ENCODE measurements at places on chromosomes 7 and 10. TPM values are rescaled to one million over a fixed set of nuclear protein-coding genes. Genes with fewer than 3 reads are reported as not detected.

GRCh38 chr7:74164985-74165456 is 9.1 kb upstream of the EIF4H start:
- DNase-seq: no peak

- DNase-seq: peak; percentile 91
Observed at GRCh38 chr10:104339469-104340110, 1.3 kb upstream of the ITPRIP start.

ETV1 gene
- 4.2 TPM for total RNA-seq

SPDYE8 gene
- not detected for total RNA-seq

DNA sequence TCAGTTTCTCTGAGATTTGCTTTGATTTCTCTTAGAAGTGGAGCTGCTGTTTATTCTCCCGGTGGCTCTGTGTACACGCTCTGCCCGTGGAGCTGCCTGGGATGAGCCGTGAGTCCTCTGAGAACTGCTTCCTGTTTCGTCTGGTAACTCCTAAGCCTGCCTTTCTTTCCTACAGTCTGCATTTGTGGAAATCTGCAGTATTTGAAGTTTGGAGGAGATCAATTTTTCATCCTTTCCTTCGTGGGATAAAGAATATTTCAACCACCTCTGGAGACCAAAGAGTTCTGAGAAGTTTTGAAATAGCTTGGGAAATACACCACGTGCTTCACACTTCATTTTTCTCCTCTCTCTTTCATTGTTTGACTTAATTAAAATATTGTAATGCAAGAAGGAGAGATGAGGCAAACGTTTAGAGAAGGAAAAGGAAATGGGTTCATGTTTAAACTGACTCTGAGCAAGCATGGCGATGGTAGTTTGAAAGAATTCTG is 311.9 kb downstream of the LRMDA start:
- DNase-seq: no peak

GRCh38 chr10:61112771-61113170 is 168.8 kb upstream of the RHOBTB1 start:
- no peak for DNase-seq

- no peak for DNase-seq
Observed at GRCh38 chr7:36085096-36085495, 68.0 kb upstream of the EEPD1 start.

CUL2 gene
- 18.7 TPM for total RNA-seq

OSBPL3 gene
- total RNA-seq: 59.2 TPM

- no peak for DNase-seq
Observed at GRCh38 chr7:155509725-155510551, 36.4 kb downstream of the CNPY1 start.

GRCh38 chr7:10644849-10645248 is 328.8 kb upstream of the PHF14 start:
- DNase-seq: no peak

DNA sequence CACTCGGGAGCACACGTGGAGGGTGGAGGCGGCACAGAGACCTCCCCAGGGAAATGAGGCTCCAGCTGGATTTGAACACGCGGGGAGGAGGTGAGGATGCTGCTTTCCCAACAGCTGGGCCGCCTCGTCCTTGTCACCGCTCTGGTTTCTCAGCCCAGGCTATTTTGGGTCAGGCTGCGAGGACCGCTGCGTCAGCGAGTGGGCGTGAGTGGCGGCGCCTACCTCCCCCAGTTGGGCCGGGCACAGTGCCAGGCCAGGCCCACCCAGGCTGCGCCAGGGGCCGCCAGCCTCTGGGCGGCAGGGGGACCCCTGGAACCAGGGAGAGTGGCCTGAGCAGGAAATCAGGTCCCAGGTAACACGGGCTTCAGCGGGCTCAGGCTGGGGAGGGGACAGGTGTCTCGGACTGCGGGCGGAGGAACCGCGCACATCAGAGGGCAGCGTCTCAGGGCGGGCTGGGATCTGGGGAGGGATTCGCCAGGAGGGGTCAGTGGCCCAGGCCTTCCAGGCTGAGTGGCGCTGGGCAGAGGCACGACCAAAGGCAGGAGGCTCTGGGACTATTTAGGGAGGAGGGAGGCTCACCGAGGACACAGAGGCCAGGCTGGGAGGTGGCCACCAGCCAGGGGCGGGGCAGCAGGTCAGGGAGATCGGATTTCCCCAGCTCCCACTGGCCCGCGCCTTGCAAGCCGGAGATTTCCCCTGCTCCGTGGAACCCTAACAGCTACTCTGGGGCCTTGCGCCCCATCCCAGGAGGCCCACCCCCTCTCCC is 125.2 kb upstream of the RET start:
- peak; percentile 62 for DNase-seq

DNA sequence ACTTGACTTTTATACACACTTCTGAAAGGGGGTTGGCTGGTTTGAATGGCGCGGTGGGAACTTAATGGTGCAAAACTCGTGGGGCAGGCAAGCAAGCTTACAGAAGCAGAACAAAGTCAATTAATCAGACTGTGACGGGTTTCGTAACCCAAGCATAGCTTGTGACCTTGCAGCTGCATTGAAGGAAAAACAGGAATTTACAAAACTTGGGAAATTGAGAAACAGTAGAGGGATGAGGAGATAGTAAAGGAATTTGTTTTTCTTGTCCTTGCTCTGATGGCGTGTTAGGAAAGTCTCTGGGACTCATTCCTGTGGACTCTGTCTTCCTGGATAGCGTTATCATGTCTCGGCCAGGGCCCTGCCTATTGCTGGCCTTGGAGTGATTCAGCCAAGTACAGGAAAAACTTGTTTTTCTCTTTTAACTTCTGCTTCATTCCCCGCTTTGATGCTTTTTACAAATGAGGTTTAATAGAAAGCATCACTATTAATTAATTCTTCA is 220.0 kb upstream of the KCND2 start:
- peak; percentile 90 for DNase-seq

DNA sequence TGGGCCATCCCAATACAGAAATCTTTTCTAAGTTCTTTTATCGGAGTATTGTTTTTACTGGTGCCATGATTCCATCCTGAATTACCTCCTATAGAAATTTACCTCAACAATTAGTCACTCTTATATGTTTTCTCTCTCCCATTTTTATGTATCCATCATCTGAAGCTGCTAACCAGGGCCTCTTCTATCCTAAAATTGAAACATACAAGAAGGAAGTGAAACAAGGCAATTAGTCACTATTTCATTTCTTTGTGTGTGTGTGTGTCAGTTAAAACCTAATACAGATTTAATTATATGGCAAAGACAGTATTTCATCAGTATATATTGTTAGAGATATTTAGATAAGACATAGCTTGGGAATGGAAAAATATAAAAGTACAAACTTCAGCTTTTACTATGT is 148.4 kb upstream of the AHR start:
- no peak for DNase-seq

SLC18A3 gene
- total RNA-seq: 0.49 TPM

DNA sequence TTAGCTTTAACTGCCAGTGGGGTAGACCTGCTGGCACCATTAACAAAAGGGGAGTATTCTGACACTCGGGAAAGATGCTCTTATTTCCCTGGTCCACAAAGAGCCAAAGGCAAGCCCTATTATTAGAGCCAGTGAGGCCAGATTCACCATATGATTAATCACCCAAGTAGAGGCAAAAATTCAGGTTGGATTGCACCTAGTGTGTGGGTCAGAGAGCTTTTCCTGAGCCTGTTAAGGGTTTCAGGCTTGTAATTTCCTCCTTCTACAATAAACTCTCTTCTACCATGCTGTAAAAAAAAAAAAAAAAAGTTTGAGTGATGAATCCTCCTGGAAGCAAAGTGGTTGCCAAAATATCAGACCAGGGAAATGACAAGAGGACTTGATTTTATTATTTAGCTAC is 163.5 kb downstream of the MBL2 start:
- no peak for DNase-seq

- no peak for DNase-seq
Observed at GRCh38 chr7:960269-960871, 5.9 kb upstream of the ADAP1 start.

DNA sequence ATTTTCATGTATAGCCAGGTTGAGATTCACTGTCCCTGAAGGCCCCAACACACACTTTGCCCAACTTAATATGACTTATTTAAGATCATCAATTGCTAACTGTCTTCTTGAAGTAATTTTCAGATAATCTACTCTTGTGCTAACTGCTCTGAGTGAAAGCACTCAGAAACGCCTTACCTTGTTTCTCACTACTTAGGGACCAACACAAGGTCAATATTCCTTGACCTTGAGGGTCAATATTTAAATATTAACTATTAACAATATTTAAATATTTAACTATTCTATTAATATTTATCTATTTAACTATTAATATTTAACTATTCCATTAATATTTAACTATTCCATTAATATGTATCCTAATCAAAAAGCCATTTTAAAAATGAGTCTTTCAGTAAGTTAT is 26.0 kb upstream of the HNRNPH3 start:
- no peak for DNase-seq

TMEM273 gene
- 17.9 TPM for total RNA-seq

Measured in vagina (tissue), 2 donors.